Right renal cortex interstitium (tissue), 3 donors: ENCODE measurements at places on chromosomes 5 and 9. TPM values are rescaled to one million over a fixed set of nuclear protein-coding genes. Genes with fewer than 3 reads are reported as not detected.

Gene LCN1
- polyA plus RNA-seq, result not detected

Gene IL7R
- 0.37 TPM for polyA plus RNA-seq

Gene DOK3
- polyA plus RNA-seq, result 3.3 TPM

Gene ANKRD31
- 0.68 TPM for polyA plus RNA-seq

Gene ZNF169
- 6.1 TPM for polyA plus RNA-seq

Gene PDZD2
- polyA plus RNA-seq, result 18.3 TPM

Gene SPINK13
- polyA plus RNA-seq, result 0.59 TPM

Gene CDKN2B
- polyA plus RNA-seq, result 0.12 TPM

Gene PHYHD1
- polyA plus RNA-seq, result 57.0 TPM

Gene RELL2
- polyA plus RNA-seq, result 0.78 TPM
